ENCODE measurements at places on chromosomes 5 and 9. TPM values are rescaled to one million over a fixed set of nuclear protein-coding genes. Genes with fewer than 3 reads are reported as not detected.

DNA sequence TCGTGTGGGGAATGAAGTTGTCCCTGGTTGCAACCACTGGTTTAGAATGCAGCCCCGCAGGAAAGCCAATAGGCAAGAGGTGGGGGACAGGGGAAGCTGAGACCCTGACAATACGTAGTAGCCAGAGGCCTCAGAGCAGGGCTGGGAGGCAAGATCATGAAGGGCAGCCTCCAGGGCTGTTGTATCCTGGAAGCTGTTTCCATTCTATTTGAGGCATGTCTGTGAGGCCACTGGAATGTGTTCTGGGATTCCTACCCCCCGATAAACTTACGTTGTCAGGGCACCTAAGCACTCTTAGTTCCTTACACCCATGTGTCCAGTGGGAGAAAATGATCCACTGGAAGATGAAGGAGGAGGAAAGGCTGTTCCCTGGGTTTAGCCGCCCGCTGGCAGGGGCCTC, 177.3 kb downstream of the CFAP90 start:
- DNase-seq: no peak

DNA sequence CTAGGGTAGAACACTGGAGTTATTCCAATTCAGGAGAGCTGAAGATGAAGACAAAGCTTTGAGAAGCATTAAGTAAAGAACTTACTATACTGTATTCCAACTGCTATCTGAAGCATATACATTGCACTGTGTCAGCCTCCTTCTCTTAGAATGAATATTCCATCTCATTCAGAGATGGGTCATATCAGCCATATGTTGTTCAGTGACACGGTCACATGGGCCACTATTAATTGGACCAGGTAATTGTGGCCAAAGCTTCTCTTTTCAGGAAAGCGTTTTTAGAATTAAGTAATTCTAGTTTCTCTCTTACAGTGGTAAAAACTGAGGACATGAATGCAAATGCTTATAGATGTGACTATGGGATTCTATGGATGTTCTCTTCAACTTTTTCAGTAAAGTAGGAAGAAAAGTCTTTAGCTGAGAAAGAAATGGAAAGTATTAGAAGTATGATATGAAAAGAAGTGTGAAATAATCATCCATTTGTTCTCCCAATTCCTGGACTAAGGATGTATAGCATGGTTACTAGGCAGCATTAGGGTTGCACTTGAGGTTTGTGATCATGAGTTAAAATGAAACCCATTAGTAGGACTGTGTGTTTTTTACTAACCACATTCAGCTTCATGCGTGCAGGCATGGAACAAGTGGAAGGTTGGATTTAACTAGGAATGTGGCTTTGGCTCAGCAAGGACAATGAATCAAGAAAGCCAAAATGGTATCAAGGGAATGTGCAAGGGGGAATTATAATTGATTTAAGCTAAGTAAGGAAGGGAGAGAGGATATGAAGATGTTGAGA, 40.9 kb downstream of the CETN3 start:
- DNase-seq: no peak

FKTN gene
- 30.9 TPM for total RNA-seq

- no peak for DNase-seq
Measured at GRCh38 chr5:111387361-111387760, 125.0 kb downstream of the STARD4 start.

- no peak for DNase-seq
Measured at GRCh38 chr9:117374076-117374725, 40.7 kb downstream of the ASTN2 start.

- no peak for DNase-seq
Measured at GRCh38 chr9:2928411-2928810, 84.5 kb upstream of the PUM3 start.

SOX30 gene
- not detected for total RNA-seq

DNA sequence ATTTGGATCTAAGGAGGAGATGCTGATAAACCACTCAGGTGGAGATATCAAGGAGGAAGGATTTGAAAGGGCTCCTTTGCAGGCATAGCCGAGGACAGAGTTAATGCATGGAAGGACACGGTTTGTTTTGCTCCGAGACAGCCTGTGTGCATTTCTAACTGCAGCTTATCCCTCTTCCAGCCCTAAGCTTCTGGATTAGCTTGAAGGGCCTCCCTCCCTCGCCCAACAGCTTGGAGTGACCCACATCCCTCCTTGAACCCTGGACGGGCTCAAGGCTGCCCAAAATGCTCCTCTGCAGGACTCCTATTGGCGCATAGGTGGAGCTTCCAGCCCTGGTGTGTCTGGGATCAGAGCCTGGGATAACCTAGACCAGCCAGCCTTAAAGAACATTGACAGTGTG, 66.7 kb downstream of the PPARGC1B start:
- no peak for DNase-seq

- no peak for DNase-seq
Measured at GRCh38 chr9:79334711-79335110, 237.1 kb upstream of the TLE4 start.

ANKRD20A1 gene
- not detected for total RNA-seq

DNA sequence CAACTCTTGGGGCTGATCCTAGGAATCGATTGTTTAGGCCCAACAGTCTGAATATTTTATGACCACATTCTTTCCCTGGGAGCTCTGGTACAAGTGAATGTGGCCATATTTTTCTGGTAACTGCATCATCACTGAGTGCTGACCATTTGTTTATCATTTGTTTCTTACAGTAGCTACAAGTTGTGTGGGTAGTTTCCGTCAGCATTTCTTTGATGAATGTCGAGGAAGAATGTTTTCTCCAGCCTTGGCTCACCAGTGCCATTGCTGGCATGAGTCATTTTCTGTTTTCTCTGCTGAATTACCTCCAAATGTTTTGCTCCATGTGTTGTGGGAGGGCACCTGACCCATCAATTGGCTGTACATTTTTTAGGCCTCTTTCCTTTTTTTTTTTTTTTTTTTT, 14.1 kb upstream of the CARD19 start:
- DNase-seq: peak; percentile 82

DNA sequence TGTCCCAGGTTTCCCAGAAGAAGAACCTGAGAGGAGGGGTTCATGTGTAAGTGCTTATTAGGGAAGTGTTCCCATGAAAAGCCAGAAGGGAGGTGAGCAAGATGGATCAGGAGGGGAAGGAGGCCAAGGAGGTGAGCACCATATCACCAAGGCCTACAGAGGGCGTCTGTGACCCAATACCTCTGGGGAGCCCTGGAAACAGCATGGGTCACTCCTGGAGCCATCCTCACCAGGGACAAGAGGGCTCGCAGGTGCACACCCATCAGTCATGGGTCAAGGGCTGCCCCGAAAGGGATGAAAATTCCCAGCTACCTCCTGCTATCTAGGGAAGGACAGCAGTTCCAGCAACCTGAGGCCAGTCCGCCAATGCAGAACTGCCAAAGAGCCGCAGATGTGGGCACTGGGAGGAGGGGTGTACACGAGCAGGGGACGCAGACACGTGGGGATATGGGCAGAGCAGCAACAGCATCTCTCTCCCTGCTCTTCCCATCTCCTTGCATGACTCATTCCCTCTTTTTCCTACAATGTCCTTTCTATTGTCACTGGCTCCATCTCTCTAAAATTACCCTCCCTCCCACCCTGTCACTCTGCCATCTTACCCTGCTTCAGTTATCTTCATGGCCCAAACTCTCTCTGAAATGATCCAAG, 167.6 kb upstream of the FSTL4 start:
- DNase-seq: no peak

DNA sequence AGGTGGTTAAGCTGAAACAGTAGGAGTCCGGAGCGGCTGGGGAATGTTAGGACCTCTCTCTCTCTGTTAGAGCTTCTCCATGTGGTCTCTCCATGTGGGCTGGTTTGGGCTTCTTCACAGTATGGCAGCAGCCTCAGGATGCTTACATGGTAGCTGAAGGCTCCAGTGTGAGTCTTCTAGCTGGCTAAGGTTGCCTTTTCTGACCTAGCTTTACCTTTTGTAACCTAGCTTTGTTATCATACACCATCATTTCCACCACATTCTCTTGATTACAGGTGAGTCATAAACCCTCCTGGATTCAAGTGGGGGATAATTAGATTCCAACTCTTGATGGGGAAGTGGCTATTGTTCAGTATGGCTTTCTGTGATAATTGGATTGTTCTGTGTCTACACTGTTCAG, 98.5 kb downstream of the MTREX start:
- DNase-seq: no peak

- no peak for DNase-seq
Measured at GRCh38 chr9:72646061-72646460, 124.7 kb downstream of the TMC1 start.

DNA sequence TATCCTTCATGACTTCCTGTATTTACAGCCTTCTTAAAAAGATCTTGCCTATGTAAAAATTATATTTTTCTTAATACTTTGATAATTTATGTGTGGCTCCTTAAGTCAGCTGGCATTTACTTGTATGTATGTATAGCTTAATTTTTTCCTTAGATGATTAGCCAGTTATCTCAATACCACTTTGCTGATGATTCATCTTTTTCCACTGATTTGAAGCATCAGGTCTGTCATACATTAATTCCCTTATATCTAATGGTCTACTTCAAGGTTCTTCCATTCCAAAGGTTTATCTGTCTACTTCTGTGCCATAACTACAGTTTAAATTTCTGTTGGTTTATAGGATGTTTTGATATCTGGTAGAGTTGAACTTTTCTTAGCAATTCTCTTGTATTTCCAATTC, 44.9 kb upstream of the MTMR12 start:
- DNase-seq: no peak

HBEGF gene
- total RNA-seq: 9.2 TPM

GRCh38 chr9:26261503-26262330, 583.5 kb upstream of the TUSC1 start:
- DNase-seq: peak; percentile 98

DNA sequence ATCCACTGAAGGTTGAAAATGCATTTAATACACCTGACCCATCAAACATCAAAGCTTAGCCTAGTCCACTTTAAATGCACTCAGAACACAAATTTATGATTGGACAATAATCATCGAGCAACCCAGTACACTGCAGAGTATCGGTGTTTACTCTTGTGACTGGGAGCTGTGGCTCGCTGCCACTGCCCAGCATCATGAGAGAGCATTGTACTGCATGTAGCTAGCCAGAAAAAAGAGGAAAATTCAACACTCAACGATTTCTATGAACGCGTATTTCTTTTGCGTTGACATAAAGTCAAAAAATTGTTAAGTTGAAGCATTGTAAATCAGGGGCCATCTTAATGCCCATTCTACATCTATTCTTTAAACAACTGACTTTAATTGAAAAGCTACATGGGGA, 95.1 kb upstream of the CD180 start:
- no peak for DNase-seq

- DNase-seq: no peak
Measured at GRCh38 chr9:26755476-26755875, 137.1 kb downstream of the CAAP1 start.

GRCh38 chr5:67077296-67077695, 119.3 kb downstream of the CD180 start:
- DNase-seq: no peak

LHX3 gene
- not detected for total RNA-seq

DNA sequence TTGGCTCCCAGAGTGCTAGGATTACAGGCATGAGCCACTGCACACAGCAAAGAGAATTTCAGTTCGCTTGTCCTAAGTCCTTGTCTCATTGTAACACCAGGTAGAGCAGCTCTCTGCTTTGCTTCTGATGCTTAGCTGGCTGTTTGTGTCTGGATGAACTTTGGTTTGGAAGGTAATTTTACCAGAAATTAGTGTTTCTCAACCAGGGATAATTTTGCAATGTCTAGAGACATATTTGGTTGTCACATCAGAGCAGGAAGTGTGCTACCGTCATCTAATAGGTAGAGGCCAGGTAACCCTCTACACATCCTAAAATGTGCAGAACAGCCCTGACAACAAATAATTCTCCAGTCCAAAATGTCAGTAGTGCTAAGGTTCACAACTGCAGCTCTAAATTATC, 108.8 kb downstream of the SNX18 start:
- DNase-seq: no peak

- DNase-seq: peak; percentile 39
Measured at GRCh38 chr5:146877783-146878475, 628 bp downstream of the PPP2R2B start.

- DNase-seq: no peak
Measured at GRCh38 chr9:108631496-108632285, 224.1 kb downstream of the ACTL7B start.

SLC4A9 gene
- not detected for total RNA-seq

GRCh38 chr5:17219992-17220391, 2.6 kb downstream of the BASP1 start:
- DNase-seq: no peak

DNA sequence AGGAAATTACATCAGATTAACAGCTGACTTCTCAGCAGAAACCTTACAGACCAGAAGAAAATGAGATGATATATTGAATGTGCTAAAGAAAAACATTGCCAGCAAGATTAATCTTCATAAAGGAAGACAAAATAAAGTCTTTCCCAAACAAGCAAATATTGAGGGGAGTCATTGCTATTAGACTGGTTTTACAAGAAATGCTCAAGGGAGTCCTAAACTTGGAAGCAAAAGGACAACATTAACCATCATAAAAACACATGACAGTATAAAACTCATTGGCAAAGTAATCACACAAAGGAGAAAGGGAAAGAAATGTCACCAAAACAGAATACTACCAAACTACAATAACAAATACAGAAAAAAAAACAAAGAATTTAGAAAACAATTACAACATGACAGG, 101.7 kb downstream of the FBXL17 start:
- no peak for DNase-seq

AGXT2 gene
- not detected for total RNA-seq

- no peak for DNase-seq
Measured at GRCh38 chr9:90446200-90446948, 196.2 kb downstream of the DIRAS2 start.

DNA sequence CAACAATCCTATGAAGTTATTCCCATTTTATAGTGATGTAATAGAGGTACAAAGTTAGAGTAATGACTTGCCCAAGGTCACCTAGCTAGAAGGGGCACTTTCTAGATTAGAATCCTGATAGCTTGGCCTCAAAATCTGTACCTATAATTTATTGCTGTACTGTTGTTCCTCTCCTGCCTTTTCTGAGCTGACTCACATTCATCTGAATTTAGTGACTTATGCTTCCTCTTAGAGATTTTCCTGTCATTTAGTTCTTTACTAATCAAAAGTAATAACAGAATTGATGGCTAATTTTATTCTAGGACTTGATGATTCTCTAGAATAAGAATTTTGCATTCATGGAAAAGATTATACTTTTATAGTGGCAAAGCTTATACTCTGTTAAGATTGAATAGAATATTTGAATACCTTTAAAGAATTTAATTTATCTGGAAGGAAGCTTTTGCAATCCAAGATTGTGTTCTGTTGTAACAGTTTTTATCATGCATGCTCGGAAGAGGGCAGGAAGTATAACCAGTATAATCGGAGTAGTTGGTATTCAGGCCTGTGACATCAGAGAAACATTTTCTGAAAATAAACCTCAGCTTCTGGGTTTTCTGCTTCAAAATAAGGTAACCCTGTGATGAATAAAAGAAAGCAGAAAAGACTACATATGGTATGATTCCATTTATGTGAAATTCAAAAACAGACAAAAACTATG, 21.3 kb downstream of the CYSTM1 start:
- no peak for DNase-seq

GRCh38 chr5:12017007-12017406, 112.8 kb upstream of the CTNND2 start:
- no peak for DNase-seq

FAM153A gene
- not detected for total RNA-seq

RORB gene
- not detected for total RNA-seq

All from A172 (cell line).